ENCODE measurements at places on chromosomes 2 and 18.

GRCh38 chr2:20534913-20535801 is 88.3 kb downstream of the RHOB start:
- no peak for DNase-seq

DNA sequence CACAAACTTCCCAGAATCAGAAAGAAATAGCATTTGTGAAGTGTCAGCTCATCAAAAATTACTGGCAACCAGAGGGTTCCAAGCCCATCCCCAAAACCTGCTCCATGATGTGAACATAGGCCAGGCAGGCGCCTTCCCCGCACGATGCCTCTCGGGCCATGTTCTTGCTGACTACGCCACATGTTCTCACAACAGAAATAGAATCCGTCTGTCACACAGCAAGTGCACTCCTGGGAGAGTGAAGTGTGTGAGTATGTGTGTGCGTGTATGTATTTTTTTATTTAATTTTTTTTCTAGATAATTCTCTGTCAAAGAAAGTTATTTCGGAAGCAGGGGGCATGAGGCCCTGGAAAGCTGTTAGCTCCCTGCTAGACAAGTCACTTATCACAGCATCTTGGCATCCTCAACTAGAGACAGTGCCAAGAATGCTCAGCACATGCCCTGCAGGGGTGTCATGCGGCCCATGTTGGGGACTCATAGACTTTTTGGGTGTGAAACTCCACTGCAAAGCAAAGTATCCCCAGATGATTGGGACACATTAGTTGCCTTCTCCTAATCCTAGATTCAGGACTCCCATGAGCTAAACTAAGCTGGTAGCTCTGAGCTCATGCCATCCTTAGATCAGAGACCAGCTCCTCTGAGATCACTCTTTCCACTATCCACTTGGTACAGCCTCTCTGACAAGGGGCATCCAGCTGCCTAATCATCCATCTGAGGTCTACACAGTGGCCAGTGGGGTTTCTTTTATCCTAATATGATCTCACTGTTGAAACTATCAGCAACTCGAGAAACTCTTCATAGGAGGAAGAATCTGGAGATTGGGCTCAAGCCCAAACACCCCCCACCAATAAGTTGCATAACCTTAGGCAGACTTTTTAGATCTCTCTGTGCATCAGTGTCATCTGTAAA is 53.2 kb upstream of the CYRIA start:
- no peak for DNase-seq

- DNase-seq: no peak
These were observed 19.6 kb downstream of the ZNF2 start for GRCh38 chr2:95185197-95185596.

- no peak for DNase-seq
These were observed 14.5 kb downstream of the ZNF638 start for GRCh38 chr2:71346065-71346464.
